ENCODE measurements at places on chromosomes 4 and X.
A peak's percentile ranks its signal among the peaks of the same experiment; 100 is the strongest.

GRCh38 chrX:154294791-154295574 lies at the start of gene TEX28:
Gene TEX28 (minus strand): TSS chrX:154295124. CDS start chrX:154292117, 3,007 bp downstream.
- no peak for DNase-seq

GRCh38 chr4:140637836-140638235 lies 69.1 kb upstream of the UCP1 start:
- no peak for DNase-seq

- DNase-seq: peak; percentile 39
These were observed 14.4 kb downstream of the C4orf46 start for GRCh38 chr4:158657291-158657690.

DNA sequence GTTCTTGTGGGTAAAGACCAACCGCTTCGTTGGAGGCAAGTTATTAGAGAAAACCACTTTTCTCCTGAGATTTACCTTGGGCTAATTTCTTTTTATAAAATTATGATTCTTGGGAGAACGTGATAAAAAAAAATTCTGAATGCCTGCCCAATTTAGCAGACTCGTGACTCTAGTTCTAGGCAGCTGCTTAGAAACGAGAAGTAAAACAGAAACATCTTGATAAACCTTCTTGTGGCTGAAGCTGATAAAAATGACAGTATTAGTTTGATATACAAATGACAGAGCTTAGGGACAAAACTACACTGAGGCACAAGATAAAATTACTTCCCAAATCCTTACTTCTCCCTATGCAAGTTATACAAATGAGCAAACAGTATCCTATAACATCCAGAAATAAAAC lies 458.9 kb upstream of the TEX13C start:
- DNase-seq: no peak

GRCh38 chr4:153322791-153323190 lies 21.7 kb upstream of the MND1 start:
- no peak for DNase-seq

DNA sequence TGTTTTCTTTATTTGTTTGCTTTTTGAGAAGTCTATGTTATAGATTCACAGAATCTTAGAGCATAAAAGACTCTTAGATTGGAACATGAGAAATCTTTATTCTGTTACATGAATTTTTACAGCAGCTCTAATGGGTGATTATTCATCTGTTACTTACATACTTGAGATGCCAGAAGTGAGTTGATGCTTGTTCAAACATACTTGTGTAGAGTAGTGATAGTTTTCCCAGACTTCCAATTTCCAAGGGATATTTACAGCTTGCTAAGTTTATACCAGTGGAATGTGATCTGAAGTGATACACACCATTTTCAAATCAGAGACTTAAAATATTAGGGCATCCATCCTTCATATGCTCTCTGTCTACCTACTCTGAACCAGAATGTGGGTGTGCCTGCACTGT lies 252.9 kb upstream of the SMIM31 start:
- DNase-seq: no peak

GRCh38 chrX:49257846-49258748 lies 6.4 kb downstream of the FOXP3 start:
- DNase-seq: no peak
